ENCODE measurements at places on chromosomes 12 and 14.

DNA sequence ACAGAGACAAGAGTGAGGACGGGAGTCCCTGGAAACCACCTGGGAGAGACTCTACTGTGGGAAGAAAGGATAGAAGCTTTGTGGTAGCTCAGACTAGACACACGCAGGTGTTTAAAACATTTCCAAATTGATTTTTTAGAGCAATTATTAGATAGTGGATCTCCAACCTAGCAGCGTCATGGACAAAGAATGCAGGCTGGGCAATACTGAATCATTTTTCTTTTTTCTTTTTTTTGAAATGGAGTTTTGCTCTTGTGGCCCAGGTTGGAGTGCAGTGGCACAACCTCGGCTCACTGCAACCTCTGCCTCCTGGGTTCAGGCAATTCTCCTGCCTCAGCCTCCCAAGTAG lies 13.1 kb downstream of the GPR132 start:
- no peak for DNase-seq

DNA sequence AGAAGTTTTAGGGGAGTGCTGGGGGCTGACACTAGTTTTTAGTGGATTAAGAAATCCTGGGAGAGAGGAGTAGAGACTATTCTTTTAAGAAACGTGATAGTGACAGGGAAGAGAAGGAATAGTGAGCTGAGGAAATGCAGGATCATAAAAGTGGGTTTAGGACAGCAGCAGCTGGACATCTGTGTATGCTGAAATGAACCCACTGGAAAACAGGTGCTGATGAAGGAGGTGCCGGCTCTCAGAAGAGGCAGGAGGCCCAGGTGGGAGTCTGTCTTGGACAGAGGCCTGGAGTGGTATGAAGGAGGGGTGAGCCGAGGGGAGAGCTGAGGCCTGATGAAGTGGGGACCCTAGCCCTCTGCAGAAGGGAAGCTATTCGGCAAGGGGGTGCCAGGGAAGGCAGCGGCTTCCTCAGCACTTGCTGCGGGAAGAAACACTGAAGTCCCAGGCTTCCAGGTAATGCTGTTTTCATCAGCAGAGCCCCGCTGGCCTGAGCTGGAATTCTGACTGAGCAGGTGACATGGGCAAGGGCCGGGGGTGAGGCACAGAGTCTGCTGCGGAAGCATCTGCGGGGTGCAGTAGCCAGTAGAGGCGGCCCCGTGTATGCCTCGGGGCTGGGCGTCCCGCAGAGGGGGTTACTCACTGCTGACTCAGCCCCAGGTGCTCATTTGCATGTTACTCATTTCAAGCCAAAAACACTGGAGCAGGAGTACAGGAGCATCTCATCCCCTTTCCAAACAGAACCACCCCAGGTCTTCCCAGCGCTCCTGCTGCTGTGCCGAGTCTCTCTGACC lies 89.7 kb downstream of the TMCC3 start:
- no peak for DNase-seq

GRCh38 chr14:60893911-60894310 lies 87.0 kb downstream of the TRMT5 start:
- no peak for DNase-seq

DNA sequence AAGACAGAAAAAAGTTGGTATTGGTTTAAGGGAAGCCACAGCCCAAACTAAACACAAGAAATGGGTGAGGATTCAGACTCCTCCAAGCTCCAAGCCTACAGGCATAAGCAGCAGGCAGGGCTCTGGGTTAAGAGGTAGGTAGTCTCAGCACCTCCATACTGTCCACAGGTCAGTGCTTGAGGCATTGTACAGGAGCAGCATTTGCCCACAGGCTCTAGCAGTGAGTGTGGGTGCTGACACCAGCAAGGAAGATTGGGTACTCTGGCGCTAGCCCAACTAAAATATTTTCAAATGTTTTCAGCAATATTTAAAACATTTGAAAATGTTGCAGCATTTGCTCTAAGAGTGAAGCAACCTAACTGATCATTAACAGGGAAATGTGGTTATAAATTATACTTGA lies 33.1 kb downstream of the FERMT2 start:
- DNase-seq, result no peak

- no peak for DNase-seq
Measured at GRCh38 chr14:22928237-22929103, 706 bp downstream of the PRMT5 start.

- DNase-seq, result no peak
Measured at GRCh38 chr12:58811346-58811745, 109.0 kb downstream of the LRIG3 start.

DNA sequence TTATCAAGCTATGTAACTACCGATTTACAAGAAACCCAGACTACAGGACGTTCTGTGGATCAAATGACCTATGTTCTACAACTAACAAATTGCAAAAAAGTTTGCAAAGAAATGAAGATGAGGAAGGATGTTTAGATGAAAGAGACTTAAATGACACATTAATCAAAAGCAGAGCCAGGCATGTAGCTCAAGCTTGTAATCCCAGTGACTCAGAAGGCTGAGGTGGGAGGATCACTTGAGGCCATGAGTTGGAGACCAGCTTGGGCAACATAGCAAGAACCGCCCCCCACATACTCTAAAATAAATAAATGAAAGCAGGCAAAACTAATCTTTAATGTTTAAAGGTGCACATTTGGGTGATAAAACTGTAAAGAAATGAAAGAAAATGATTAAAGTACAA lies 331.9 kb downstream of the BTG1 start:
- DNase-seq, result no peak

DNA sequence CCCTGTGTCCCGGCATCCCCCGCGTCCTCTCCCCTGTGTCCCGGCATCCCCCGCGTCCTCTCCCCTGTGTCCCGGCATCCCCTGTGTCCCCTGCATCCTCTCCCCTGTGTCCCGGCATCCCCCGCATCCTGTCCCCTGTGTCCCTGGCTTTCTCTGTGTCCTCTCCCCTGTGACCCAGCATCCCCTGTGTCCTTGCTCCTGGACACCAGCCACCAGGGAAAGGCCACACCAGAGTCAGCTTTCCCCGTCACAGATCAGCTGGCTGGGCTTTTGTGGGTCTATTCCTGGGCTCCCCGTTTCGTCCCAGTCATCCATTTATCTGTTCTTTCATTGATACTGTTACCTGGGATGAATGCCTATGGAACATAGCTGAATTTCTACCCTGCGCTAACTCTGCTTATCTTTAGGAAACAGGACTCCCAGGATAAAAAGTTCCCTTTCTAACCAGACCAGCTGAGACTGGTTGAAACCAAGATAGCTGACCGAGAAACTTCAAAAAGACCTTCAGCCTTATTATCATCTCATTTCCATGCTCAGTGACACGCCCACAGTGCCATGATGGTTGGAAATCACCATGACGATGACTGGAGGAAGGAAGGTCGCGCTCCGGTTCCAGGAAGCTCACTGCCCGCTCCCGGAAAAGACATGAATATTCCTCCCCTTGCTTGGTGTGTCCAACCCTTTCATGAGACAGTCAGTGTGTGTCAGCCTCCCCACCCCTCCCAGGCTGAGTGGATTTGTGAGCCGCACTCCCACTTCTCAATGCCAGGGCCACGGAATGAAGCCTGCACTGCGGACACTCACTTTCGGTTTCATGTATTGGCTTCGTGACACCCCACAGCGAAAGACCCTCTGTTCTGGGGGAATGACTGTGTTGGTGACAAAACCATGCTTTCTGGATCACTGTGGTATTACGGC lies 276.4 kb upstream of the SFSWAP start:
- no peak for DNase-seq

DNA sequence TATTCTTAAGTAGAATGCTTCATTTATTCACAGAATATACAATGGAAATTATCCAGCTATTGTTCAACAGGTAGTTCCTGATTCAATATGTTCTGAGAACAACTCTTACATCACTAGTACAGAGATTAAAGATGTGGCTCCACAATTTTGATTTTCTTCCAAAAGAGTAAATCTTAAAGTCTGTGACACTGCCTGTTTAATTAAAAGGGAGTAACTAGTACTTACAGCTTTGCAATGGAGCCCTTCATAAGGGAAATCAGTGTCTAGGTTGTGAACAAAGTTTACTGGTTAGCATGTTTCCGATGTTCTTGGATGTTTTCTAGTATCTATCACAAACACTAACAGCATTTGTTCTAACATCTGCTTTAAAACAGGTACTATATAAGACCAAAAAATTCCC lies 30.8 kb downstream of the MIA2 start:
- no peak for DNase-seq

GRCh38 chr12:76158518-76159321 lies 74.2 kb upstream of the NAP1L1 start:
- DNase-seq, result peak; percentile 21

- no peak for DNase-seq
Measured at GRCh38 chr14:68365228-68365627, 427.6 kb downstream of the ZFP36L1 start.

DNA sequence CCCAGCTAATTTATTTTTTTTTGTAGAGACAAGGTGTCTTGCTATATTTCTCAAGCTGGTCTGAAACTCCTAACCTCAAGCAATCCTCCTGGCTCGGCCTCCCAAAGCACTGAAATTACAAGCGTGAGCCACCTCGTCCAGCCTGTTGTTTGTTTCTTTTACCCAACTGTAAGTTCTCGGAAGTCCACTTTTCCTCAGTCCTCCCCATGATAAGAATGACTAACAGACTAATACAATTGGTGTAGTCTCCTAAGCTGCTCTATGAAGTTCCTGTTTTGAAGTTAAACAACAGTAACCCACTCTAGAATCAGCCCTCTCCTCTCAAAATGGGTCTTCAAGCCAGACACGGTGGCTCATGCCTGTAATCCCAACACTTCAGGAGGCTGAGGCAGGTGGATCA lies 36.5 kb downstream of the HIGD1C start:
- no peak for DNase-seq

DNA sequence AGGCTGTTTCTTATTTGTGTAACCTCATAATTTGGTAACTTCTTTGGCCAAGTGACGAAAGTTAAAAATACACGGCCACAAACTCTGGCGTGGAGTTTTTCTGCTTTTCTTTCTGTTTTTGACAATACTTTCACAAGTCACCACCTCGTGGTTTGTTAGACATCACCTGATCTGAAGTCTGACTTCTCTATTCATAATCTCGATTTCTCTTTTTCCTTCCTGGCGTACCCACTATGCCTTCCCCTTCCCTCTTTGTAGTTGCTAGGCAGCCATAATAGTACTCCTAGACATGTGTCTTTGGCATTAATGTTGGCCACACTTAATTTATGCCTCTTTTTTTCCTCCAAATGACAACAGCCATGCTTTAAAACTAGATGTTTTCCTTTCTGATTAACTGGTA lies 97.6 kb downstream of the POLR3B start:
- DNase-seq, result no peak

DNA sequence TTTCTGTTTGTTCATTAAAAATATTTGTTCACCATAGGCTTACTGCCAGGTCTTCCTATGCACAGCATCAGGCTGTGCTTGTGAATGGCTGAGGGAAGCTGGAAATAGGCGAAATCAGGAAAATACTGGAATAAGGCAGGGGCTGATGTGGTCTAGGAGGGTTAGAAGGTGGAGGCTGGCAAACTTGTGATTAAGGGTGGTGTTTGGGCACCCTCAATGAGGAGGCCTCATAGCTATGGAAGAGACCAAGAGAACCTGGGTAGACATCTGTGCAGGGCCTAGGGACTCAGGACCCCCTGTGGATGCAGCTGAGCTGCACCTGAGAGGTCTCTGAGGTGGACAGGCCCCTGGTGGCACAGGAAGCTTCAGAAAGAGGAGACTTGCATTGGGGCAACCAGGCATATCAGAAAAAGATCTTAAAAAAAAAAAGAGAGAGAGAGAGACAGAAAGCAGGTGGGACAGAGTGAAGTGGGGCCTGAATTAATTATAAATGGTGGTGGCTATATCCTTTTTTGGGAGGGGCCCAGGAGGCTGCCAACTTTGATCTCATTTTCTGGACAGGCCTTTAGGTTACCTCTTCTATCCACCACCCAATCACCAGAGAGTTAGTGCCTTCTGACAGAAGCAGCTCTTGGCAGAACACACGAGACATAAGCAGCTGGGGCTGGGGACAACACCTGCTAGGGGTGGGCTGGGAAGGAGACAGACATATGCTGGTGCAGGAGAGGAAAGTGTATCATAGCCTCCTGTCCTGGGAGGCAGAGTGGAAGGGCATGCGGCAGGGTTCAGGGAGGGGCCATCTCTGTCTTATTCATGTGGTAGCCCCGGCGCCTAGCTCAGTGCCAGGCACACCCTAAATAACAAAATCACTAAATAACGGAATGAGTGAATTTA lies 46.7 kb upstream of the ATP23 start:
- DNase-seq, result no peak

- no peak for DNase-seq
Measured at GRCh38 chr14:68113343-68113930, 293.9 kb downstream of the RAD51B start.

GRCh38 chr14:55388160-55388559 lies 23.5 kb downstream of the ATG14 start:
- DNase-seq, result no peak

GRCh38 chr12:7369274-7369729 lies 65.4 kb downstream of the ACSM4 start:
- DNase-seq, result no peak

GRCh38 chr12:19893514-19893913 lies 454.2 kb downstream of the AEBP2 start:
- DNase-seq, result no peak

DNA sequence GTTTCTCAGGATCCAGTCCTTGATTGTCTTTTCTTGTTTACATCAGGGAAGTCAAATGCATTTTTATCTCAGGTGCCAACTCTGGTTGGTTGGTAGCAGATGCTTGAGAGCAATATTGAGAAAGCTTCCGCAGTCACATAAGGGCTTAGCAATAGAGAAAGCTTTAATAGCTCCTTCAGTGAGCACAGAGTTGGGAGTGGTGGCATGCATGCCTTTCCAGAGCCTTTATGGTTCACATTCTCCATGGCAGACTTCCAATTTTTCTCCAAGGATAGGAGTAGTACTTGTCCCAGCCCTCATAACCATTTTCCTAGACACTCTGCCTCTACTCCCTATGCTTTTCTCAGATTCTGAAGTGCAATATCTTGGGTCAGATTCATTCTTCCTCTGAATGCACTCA lies 280.4 kb downstream of the AEBP2 start:
- DNase-seq, result no peak

DNA sequence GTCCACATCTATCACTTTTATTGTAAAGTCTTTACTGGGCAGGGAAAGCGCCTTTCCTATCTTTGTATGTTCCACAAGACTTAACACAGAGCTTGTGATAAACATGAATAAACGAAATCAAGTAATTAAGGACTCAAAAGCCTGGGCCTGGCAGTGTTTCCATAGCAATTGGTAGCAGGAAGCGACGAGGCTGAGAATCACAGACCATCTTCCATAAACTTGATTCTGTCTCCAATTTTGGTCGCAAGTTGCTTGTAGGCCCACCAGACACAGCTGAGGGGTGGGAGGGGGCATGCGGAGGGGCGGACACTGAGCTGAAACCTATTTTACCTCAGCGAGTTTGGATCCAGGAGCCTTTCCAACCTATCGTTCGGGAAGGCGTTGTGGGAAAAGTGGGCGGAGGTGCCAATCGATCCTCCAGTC lies 302 bp downstream of the CCDC38 start:
- no peak for DNase-seq

GRCh38 chr14:76761960-76762410 lies 717 bp downstream of the VASH1 start:
- DNase-seq, result no peak

GRCh38 chr14:63499701-63500250 lies 43.4 kb downstream of the PPP2R5E start:
- DNase-seq, result no peak
